ENCODE measurements at places on chromosomes 13 and 19. TPM values are rescaled to one million over a fixed set of nuclear protein-coding genes. Genes with fewer than 3 reads are reported as not detected.

The PCDH17 gene
- total RNA-seq, result 0.17 TPM

The CIC gene
- total RNA-seq, result 53.2 TPM

The ICAM4 gene
- total RNA-seq, result 4.6 TPM

The C13orf42 gene
- total RNA-seq, result not detected

The TMPRSS9 gene
- not detected for total RNA-seq

The COX7A1 gene
- total RNA-seq, result 13.5 TPM

The FGF21 gene
- total RNA-seq, result not detected

The ARHGEF1 gene
- 54.0 TPM for total RNA-seq

The TICAM1 gene
- total RNA-seq, result 2.7 TPM

The MARCHF2 gene
- 47.1 TPM for total RNA-seq

The DKKL1 gene
- total RNA-seq, result 1.3 TPM

The DPF1 gene
- 3.5 TPM for total RNA-seq

The ACP5 gene
- 0.17 TPM for total RNA-seq

The FGF9 gene
- not detected for total RNA-seq

The ERICH4 gene
- not detected for total RNA-seq

The MCF2L gene
- not detected for total RNA-seq

The ACP7 gene
- 0.45 TPM for total RNA-seq

The SYT5 gene
- total RNA-seq, result not detected

The KRTDAP gene
- not detected for total RNA-seq

The MAST1 gene
- 0.89 TPM for total RNA-seq

The VPS36 gene
- 17.1 TPM for total RNA-seq

The KCNN1 gene
- total RNA-seq, result 0.34 TPM

The RHPN2 gene
- 2.9 TPM for total RNA-seq

The ABCA7 gene
- 3.0 TPM for total RNA-seq

The CYP2A7 gene
- total RNA-seq, result not detected

The RASGRP4 gene
- not detected for total RNA-seq

The F2RL3 gene
- not detected for total RNA-seq

The KLHL1 gene
- not detected for total RNA-seq

The CEACAM4 gene
- not detected for total RNA-seq

The NMRK2 gene
- total RNA-seq, result not detected

The ECSIT gene
- 39.1 TPM for total RNA-seq

The TTYH1 gene
- not detected for total RNA-seq

The LILRB2 gene
- not detected for total RNA-seq

The ZNF534 gene
- not detected for total RNA-seq

The ZNF582 gene
- 2.2 TPM for total RNA-seq

The KCNC3 gene
- total RNA-seq, result not detected

The RFXAP gene
- 1.0 TPM for total RNA-seq

The ADAMTSL5 gene
- 2.0 TPM for total RNA-seq

Data from bronchus fibroblast of lung (primary cell).